NCI-H446 (cell line): ENCODE measurements at places on chromosomes 5 and 9.
A peak's percentile ranks its signal among the peaks of the same experiment; 100 is the strongest.

GRCh38 chr9:133681658-133682306, 45.6 kb downstream of the DBH start:
- no peak for DNase-seq

- DNase-seq = no peak
Measured at GRCh38 chr5:125409861-125410536, 663.6 kb upstream of the ZNF608 start.

- no peak for DNase-seq
Measured at GRCh38 chr5:177434437-177434836, 8.0 kb downstream of the GRK6 start.

- DNase-seq = peak; percentile 83
Measured at GRCh38 chr9:34546834-34547827, 24.3 kb upstream of the ENHO start.

GRCh38 chr5:131795879-131796792, 681 bp downstream of the FNIP1 start:
- DNase-seq = no peak

DNA sequence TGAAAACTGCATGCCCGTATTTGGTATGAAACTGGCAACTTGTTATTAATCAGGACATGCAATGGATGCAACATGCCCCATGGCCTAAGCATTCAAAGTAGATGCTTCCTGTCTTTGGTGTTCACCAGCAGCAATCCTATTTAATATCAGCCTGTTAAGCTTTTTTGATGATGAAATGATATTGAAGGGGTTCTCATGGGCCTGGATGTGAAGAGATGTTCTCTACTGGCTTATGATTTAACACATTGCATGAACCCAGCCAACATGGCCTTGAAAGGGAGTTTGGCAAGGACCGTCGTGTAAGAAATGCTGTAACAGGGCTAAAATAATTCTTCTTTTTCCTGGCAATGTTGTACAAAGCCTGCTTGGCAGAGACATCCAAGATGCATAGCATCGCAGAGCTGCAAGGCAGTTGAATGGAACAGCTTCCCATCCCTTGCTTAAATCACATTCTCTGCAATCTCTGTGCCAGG, 111.2 kb downstream of the SMARCA2 start:
- DNase-seq = no peak

DNA sequence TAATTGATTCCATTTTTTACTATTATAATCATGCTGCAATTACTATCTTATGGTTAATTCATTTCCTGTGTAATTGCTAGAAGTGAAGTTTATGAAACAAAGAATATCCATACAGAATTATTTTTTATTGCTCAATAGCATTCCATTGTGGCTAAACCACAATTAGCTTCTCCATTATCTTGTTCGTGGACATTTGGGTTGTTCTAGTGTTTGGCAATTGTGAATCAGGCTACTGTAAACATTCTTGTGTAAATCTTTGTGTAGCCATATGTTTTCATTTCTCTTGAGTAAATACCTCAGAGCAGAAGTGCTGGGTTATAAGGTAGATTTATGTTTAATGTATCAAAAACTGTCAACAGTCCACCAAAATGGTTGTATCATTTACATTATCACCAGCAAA, 341.1 kb downstream of the MAT2B start:
- no peak for DNase-seq

DNA sequence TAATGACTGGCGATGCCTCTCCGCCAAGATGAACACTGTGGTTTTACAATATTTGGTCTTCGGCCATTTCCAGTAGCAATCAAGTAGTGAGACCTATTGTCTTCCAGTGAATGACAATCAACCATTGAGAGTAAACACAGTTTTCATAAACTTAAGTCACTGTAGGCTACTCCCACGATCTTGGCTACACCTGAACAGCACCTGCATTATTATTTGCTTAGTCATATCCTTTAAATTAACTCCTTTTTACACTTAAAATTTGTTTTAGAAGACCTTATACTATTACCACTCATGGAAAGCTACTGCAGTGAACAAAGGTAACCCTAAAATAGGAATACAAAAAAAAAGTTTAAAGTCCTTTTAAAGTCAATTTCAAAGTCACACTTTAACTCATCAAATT, 58.2 kb downstream of the ZNF354C start:
- DNase-seq = no peak

GRCh38 chr5:155040984-155041653, 27.6 kb downstream of the KIF4B start:
- DNase-seq = no peak

DNA sequence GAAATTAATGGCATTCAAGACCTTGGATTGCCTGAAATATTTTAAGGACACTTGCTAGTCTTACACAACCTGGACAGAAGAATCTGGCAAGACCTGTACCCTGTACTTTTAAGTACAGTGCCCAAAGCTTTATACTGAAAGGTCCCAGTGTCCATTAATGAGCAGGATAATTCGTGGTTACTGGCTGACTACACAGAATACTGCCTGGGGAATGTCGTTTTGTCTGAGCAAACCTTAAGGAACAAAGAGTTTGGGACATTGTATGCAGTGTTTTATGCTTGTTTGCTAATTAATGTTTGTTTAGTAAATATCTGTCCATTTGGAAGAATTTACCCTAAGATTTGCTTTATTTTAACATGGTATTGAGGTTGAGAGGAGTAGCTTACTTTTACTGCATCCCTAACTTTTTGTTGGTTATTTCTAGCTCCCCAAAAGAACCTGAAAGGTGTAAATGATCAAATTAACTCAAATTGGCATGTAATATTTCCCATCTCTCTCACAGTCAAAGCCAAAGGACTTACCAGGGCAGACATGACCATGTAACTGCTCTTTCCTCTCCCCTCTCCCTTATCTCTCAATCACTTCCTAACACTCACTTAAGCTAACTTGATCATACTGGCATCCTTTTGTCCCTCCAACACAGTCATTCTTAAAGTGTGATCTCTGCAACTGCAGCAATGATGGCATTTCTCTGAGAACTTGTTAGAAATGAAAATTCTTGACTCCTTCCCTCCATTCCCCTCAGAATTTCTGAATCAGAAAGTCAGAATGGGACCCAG, 15.7 kb downstream of the RANBP3L start:
- no peak for DNase-seq

GRCh38 chr9:80163889-80164288, 592.1 kb downstream of the TLE4 start:
- no peak for DNase-seq

DNA sequence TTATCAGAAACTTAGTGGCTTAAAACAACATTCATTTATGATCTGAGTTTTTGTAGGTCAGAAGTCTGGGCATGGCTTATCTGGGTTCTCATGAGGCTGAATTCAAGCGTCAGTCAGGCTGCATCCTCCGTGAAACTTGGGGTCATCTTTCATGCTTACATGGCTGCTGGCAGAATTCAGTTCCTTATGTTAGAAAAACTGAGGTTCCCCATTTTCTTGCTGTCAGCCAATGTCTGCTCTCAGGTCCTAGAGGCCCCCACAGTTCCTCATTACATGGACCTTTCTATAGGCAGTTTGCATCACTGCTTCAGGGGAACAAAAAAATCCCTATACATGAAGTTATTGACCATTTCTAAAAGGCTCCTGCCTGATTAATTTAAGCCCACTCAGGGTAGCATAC, 83.8 kb upstream of the NMUR2 start:
- DNase-seq = no peak

GRCh38 chr5:144427866-144428265, 257.2 kb downstream of the KCTD16 start:
- no peak for DNase-seq

- no peak for DNase-seq
Measured at GRCh38 chr9:92962846-92963245, 15.5 kb downstream of the FGD3 start.

GRCh38 chr9:131302244-131303075, 12.9 kb downstream of the PLPP7 start:
- DNase-seq = no peak

GRCh38 chr5:154077696-154078095, 38.9 kb downstream of the MFAP3 start:
- DNase-seq = no peak

- no peak for DNase-seq
Measured at GRCh38 chr9:91904588-91905236, 45.3 kb downstream of the ROR2 start.

DNA sequence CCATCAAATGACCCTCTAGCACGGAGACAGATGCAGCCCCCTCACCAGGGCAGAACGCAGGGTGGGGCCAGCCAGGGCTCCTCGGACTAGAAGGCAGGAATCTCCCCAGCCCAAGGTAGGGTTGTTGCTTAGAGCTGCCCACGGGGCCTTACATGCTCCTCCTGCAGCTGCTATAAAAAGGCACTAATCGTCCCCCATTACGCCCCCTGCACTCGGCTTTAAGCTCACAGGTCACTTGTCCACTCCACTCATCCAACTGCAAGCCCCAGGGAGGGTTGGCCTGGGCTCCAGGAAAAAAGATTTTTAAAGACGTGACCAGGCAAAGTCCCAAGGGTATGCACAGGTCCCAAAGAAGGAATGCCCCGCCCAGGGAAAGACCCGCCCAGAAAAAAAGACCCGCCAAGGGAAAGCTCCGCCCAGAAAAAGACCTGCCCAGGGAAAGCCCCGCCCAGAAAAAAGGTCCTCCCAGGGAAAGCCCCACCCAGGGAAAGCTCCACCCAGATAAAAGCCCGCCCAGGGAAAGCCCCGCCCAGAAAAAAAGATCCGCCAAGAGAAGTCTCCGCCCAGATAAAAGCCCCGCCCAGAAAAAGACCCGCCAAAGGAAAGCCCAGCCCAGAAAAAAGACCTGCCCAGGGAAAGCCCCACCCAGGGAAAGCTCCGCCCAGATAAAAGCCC, 11.1 kb downstream of the GRIN1 start:
- DNase-seq = no peak

- DNase-seq = no peak
Measured at GRCh38 chr5:7848296-7848695, 2.6 kb downstream of the CFAP90 start.

- no peak for DNase-seq
Measured at GRCh38 chr5:112641515-112642110, 96.1 kb upstream of the APC start.

DNA sequence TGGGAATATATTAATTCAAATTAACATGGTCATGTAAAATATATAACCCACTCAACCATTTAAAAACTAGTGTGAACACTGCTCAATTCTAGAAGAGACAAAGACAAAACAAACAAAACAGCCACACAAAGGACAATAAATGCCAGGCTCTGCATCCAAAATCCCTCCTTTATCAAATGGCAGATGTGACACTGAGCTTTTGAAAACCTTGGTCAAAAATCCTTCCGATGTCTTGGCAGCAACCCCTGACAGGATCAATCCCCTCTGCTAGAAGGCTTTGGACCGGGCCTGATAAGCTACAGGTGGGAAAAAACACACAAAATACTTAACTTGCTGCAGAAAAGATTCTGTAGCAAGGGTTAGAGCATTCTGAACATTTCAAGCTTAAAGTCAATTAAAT, 61.5 kb downstream of the ZFR start:
- DNase-seq = no peak

- DNase-seq = no peak
Measured at GRCh38 chr5:37189355-37189754, 59.8 kb downstream of the CPLANE1 start.

- DNase-seq = no peak
Measured at GRCh38 chr9:33044677-33045282, 19.7 kb downstream of the DNAJA1 start.

GRCh38 chr5:174293481-174293880, 248.0 kb downstream of the NSG2 start:
- no peak for DNase-seq

GRCh38 chr5:79536193-79536906, 22.4 kb upstream of the HOMER1 start:
- DNase-seq = no peak

GRCh38 chr5:3364941-3365340, 230.7 kb upstream of the IRX1 start:
- DNase-seq = no peak

DNA sequence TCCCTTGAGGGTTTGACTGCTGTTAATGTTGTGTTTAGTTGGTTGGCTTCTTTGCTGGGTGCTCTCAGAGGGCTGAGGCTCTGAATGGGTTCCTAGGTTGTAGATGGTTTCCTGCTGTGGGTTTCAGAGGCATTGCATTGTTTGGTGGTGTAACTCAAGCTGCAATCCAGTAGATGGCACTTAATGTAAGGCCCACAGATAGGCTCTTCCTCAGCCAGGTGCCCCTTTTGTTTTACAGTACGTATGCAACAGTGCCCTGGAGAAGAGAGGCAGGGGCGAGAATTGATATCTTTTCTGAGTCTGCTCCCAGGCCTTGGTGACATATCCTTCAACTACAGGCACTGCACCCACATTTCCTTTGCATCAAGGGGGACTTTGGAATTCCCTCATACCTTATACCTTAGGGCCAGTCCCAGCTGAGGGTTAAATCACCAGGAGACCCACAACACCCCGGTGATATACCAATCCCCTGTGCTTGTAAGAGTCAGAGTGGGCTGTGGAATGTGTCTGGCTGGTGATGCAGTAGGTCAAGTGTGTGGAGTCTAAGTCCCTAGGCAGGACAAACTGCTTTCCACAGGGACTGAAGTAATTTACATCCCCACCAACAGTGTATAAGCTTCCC, 7.0 kb upstream of the UGT3A2 start:
- DNase-seq = no peak

- DNase-seq = no peak
Measured at GRCh38 chr5:83720836-83721537, at the start of gene HAPLN1. TSS of gene HAPLN1 (minus strand) at chr5:83720855. CDS start at chr5:83673523, 47,332 bp downstream.

DNA sequence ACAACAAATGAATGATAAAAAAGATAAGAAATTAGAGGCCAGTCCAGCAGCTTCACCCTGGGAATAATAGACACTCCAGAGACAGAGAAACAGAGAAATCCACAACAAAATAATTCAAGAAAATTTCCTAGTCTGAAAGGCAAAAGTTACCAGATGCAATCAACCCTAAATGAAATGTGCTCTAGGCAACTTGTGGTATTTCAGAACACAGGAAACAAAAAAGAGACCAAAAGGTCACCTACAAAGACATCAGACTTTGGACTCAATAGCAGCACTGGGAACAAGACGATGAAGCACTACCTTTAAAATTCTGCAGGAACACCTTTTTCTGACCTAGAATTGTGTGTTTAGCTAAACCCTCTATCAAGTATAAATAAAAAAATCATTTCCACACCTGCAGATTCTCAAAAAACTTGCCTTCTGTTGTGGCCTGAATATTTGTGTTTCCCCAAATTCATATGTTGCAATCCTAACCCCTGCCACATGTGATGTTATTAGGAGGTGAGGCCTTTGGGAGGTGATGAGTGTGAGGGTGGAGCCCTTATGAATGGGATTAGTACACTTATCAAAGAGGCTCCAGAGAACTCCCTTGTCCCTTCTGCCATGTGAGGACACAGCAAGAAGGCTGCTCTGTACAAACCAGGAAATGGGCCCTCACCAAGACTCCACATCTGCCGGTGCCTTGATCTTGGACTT, 5.9 kb upstream of the MAPK9 start:
- DNase-seq = no peak

GRCh38 chr9:133987946-133988665, 4.0 kb downstream of the VAV2 start:
- no peak for DNase-seq

DNA sequence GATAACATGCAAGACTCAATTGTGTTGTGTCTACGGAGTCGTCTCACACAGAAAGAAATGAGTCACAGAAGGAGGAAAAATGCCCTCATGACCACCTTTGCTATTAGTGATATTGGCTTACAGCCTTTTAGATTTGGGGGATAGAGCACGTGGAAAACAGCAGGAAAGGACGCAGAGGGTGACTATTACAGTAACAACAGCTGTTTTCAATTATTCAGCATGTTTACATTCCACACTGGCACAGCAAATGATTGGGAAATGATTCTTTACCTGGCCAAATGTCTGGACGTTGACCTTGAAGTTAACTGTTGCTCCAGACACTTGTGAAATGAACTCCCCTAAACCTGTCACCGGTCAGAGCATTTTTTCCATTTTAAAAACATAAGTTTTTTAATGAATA, 46.8 kb downstream of the APTX start:
- no peak for DNase-seq
